ENCODE measurements at places on chromosomes 12 and 14.

GRCh38 chr14:94401083-94401482, 12.7 kb upstream of the SERPINA1 start:
- no peak for DNase-seq

DNA sequence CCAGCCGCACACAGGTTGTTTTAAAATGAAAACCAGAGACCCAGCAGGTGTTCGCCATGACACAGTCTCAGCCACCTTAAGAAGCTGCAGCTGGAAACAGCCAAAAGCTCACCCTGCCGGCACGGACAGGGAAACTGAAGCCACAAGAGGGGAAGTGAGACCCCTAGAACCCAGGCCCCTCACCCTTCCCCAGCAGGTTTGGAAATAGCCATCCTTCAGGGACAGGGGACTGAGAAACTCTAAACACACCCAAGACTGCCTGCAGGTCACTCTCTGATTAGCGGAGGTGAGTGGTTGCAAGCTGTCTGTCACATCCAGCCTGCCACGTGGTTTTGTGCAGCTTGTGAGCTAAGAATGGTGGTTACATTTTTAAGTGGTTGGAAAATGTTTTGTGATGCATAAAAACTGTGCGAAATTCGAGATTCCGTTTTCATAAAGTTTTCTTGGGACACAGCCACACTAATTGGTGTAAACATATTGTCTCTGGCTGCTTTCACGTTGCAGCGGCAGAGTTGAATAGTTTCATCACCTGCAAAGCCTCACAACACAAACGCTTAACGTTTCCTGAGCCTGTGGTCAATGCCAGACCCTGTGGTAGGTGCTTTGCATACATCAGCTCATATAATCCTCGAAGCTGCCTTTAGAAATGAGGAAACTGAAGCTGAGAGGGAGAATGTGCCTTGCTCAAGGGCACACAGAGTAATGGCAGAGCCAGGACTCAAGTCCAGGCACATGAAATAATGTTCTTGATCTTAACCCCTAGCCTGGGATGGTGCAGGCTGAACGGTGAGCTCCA, 1.7 kb upstream of the SELPLG start:
- no peak for DNase-seq

DNA sequence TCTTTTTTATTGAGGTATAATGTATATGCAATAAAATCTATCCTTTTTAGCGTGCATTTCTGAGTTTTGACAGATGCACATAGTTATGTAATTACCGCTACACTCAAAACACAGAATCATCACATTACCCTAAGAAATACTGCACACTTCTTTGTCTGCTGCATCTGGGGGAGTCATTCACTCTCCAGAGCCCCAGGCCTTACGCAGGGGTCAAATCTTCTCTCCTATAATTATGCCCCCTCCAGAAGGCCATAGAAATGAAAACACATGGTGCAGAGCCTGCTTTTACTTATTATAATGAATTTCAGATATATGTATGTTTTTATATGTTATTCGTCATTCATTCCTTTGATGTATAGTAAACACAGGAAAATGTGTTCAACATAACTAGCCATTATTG, 296.5 kb upstream of the TMEM132C start:
- no peak for DNase-seq

GRCh38 chr12:1197264-1198018, 206.4 kb downstream of the ERC1 start:
- no peak for DNase-seq

- no peak for DNase-seq
Observed at GRCh38 chr12:88600272-88600671, 20.0 kb upstream of the KITLG start.

- no peak for DNase-seq
Observed at GRCh38 chr14:22748206-22748605, 18.3 kb upstream of the OXA1L start.

GRCh38 chr12:4579305-4580102, 17.5 kb downstream of the DYRK4 start:
- DNase-seq: no peak

- no peak for DNase-seq
Observed at GRCh38 chr12:93137656-93138612, 208.8 kb upstream of the EEA1 start.

GRCh38 chr12:123242116-123242904, 9.1 kb downstream of the MTRFR start:
- no peak for DNase-seq

DNA sequence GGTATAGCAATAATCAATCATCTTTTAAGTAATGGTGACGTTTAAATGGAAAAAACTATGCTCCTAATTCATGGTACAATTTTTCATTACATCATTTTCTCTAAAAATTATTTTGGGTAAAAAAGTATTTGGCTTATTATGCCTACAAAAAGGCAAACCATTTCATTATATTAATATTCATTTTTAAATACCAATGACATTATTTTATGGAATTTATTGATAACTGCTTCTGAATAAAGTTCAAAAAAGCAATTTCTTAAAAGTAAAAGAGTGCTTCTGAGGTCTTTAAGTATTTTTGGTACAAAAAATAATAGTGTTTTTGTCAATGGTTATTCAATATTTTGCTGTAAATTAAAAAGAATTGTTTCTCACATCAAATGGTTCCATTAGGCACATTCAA, 12.2 kb downstream of the SLC38A2 start:
- DNase-seq: no peak

DNA sequence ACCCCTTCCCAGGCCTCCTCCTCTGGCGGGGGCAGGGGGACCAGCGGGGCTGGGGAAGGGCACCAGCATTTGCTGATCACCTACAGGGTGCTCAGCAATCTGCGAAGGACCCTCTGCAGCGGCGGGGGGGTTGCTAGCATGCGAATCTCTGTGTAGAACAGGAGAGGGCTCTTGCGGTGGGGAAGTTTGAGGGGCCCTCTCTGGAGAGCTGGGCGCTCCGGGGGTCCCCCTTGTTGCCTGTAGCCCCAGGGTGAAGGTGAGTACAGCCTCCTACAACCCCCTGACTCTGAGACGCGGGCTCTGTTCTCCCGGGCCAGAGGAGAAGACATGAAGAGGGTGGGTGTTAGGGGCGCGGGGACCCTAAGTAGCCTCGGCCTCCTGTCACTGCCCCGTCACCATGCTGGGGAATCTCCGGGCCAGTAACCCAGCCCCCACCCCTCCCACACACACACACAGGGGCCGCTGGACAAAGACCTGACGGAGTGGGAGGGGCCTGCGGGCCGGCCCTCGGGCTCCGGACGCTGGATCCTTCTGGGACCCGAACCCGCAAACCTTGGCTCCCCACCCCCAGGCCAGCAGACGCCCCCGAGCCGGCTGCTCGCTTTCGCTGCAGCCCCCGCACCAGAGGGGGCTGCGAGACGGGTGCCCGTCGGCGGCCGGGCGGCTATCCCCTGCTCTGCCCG, 734 bp downstream of the FIGNL2 start:
- DNase-seq: no peak

DNA sequence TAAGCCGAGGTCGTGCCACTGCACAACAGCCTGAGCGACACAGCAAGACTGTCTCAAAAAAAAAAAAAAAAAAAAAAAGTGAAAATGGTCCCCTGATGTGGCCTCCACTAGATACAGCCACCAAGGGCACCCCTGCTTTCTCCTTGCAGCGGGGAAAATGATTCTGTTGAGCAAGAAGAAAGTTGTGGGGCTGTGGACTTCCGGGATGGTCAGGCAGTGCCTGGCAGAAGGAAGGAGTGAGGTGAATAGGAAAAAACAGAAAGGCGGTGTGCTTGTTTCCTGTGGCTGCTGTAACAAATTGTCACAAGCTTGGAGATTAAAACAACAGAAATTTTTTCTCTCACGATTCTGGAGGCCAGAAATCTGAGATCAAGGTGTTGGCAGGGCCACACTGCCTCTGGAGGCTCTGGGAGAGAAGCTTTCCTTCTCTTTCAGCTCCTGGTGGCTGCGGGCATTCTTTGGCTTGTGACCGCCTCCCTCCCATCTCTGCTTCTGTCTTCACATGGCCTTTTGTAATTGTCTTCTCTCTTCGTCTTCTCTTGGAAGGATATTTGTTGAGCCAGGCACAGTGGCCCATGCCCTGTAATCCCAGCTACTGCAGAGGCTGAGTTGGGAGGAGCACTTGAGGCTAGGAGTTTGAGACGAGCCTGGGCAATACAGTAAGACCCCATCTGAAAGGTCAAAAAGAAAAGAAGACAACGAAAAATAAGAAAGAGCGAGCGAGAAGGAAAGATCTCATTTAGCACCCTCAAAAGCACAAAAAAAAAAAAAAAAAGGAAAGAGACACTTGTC, 116.6 kb upstream of the MED13L start:
- no peak for DNase-seq

- no peak for DNase-seq
Observed at GRCh38 chr12:88737838-88738472, 157.7 kb upstream of the KITLG start.

GRCh38 chr14:42994051-42994736, 1387.5 kb downstream of the LRFN5 start:
- no peak for DNase-seq

DNA sequence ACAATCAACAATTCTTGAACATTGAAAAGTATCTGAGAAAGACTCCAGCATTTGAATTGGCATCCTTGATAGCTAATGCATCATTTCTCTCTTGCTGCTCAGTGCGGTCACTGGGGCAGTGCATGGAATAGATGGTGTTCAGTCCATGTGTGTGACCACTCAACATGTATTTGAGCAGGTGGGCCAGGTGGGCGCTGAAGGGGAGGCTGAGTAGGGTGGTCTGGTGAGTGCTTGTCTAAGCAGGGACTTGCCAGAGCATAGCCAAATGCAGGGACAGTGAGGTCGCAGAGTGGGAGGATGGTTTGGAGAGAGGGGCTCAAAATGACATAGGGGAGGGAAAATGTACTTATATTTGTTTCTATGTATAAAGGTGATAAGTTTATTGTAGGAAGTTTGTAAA, 409.0 kb downstream of the TMEM121 start:
- DNase-seq: no peak

DNA sequence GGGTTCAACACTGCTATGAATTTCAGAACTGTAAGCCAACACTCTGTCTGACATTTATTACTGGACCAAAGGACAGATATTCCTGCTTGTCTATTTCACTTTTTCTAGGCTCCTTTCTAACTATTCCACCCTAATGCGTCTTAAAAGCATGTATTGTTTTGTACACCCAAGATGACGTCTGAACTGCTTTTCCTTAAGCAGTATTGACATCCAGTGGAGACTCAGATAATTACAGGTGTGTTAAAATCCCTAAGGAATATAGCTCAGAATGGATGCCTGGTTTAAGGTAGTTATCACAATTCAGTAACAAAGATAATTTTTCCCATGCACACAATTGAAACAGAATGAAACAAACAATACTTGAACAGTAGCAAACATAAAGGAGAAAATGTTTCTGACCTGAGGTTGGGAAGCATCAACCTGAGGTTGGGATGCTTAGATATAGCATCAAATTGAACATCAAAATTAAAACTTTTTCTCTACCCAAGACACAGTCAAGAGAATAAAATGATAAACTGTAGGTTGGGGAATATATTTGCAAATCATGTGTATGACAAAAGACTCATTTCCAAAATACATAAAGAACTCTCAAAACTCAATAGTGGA, 93.7 kb upstream of the PTPRR start:
- no peak for DNase-seq

DNA sequence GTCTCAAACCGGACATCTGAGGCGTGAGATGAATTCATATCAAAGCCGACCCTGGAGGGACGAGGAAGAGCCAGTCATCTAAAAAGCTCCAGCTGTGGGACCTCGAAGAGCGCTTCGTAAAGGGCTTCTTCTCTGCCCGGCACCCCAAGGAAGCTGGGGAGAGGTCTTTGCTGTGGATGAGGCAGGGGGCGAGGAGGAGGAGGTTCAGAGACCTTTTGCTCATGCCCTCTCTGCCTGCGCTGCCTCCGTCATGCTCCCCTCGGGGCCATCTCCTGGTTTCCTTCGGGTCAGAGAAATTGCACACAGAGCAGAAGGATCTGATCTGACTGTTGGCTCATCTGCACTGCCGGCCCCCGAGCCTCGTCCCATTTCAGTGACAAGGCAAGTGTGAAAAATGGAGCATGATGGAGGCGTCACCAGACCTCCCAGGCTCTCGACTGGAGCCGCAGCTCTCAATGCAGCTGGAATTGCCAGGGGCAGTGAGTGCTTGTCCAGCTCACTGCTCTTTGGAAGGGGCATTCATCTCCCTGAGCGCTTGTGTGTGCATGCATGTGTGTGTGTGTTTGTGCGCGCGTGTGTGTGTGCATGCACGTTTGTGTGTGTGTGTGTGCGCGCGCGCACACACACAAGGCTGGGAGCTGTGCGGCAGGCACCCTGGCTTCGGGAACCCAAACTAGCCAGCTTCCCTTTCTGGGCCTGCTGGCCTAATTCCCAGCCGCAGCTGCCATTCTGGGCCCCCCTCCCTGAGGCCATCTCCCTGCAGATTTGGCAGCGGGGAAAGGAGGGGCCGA, 9.2 kb downstream of the CABP1 start:
- no peak for DNase-seq

DNA sequence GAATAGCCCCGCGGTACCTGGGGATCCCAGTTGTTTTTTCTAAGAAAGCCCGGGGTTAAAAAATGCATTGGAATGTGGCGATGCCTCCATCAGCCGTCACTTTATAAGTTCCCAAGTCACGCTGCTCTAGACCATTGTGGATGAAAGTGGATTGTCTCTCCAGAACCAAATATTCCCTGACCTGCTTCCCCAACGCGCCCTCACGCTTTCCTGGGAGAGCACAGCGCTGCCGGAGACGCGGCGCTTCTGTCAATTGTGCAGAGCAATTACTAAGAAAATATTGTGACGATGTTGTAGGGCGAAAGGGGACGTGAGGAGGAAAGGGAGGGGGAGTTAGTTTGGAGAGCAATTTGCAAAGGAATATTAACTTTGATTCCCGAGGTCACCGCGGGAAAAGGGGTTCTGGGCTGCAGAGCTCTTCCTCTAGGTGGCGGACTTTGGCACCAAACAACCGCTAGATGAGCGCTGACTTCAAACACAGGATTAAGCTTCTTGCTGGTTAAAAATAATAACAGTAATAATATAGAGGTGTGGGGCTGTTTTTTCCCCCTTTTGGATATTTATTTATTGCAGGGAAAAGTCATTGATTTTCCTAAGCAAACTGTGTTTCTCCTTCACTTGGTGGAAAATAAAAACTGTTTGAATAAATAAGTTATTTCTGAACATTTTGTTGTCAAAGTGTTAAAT, 9.6 kb upstream of the FOXG1 start:
- DNase-seq: no peak

All from stimulated activated CD8-positive, alpha-beta memory T cell treated with anti-CD3 and anti-CD28 coated beads, Interleukin-7, amount 100 ng/mL, for 24 hours (primary cell).